Left hindlimb (tissue), 1 donor: ENCODE measurements at places on chromosomes 13 and 19.
A peak's percentile ranks its signal among the peaks of the same experiment; 100 is the strongest.

- DNase-seq = no peak
Observed at GRCh38 chr19:31139871-31140505, 209.2 kb downstream of the TSHZ3 start.

DNA sequence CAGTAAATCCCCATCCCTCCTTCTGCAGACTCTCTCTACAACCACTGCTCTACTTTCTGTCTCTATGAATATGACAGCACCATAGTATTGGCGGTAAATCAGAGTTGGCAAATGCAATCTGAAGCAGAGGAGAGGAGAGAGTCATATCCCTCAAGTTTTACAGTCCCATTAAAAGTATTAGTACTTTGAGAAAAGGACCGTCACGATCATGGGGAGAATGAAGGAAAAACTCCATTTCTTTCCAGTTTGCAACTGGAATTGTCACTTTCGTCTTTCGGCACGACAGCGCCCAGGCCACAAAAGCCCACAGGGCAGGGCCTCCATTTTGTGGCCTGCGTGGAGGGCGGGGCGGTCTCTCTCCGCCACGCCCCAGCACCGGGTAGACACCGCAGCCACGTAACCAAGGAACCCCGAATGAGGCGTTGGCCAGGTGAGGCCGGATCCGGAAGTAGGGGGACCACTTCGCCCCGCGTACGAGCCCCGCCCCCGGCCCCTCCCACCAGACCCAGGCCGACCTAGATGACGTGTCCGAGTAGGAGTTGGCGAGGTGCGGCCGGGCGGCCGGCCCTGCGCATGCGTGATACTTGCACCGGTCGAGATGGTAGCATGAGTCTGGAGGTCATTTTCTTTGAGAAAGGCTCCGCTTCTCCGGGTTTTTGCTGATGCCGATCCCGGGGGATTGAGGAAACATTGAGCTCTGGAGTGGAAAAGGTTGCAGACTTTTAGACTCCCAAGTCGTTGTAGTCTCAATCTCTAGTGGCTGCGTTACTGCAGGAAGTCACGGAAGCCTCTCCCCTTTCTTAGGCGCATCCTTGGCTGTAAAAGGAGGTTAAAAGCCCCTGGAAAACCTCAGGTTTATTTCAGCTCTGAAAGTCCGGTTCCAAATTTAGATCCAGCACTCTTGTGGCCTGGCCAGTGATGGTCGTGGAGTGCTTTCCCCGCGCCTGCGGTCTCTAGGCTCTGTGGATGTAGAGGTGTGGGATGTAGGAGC, 2.8 kb upstream of the TM9SF2 start:
- peak; percentile 99 for DNase-seq

DNA sequence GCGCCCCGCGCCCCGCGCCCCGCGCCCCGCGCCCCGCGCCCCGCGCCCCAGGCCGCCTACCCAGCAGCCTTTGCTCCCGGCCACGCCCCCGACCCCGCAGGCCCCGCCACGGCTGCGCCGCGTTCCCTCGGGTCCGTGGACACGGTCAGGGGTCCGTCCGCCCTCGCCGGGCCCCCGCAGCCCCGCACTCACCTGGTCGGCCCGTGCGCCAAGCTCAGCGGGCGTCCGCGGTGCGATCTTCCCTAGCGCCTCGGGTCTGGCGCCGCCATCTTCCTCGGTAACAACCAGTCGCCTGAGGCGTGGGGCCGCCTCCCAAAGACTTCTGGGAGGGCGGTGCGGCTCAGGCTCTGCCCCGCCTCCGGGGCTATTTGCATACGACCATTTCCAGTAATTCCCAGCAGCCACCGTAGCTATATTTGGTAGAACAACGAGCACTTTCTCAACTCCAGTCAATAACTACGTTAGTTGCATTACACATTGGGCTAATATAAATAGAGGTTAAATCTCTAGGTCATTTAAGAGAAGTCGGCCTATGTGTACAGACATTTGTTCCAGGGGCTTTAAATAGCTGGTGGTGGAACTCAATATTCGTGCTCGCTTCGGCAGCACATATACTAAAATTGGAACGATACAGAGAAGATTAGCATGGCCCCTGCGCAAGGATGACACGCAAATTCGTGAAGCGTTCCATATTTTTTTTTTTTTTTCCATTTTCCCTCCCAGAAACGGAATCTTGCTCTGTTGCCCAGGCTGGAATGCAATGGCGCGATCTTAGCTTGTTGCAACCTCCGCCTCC, at the start of the genes MED16 and RNU6-9:
TSS of gene MED16 (minus strand) at position 294 of the 796 bp plus-strand sequence. CDS start 2,056 bp downstream, outside the sequence.
TSS of gene RNU6-9 (plus strand) at position 591 of the 796 bp plus-strand sequence.
- peak; percentile 93 for DNase-seq

DNA sequence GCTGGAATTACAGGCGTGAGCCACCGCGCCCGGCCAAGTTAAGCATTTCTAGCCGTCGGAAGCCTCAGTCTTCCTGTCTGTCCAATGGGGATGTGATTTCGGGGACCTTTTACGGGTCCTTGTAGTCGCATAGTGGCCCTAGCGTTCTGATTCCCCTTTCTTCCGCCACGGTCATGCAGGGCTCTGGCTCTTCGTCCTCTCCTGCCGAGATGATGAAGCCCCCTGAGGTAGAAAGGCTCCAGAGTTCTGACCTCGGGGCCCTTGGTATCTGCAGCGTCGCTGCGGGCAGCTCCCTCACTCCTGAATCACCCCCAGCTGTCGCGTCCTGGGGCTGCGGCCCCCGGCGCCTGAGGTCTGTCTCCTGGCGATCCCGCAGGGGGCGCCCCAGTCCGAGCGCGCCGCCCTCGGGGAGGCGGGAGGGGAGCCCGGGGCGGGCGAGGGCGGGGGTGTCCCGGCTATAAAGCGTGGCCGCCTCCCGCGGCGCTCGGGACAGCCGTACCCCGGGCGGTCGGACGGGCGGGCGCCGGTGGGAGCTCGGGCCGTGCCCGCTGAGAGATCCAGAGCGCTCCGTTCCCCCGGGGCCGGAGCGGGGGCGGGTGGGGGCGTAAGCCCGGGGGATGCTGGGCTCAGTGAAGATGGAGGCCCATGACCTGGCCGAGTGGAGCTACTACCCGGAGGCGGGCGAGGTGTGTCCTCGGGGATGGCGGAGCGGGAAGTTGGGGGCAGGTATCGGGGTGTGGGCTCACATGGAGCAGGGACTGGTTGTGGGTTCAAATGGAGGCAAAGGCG, at the start of gene FOXA3:
TSS of gene FOXA3 (plus strand) at position 487 of the 789 bp plus-strand sequence. CDS start at position 618, 131 bp downstream.
- no peak for DNase-seq

GRCh38 chr19:19139876-19140229, 1.6 kb upstream of the TMEM161A start:
- DNase-seq = no peak

- no peak for DNase-seq
Observed at GRCh38 chr19:46579361-46579879, 21.7 kb upstream of the CALM3 start.

- DNase-seq = no peak
Observed at GRCh38 chr19:35329323-35329722, 336 bp downstream of the CD22 start.

DNA sequence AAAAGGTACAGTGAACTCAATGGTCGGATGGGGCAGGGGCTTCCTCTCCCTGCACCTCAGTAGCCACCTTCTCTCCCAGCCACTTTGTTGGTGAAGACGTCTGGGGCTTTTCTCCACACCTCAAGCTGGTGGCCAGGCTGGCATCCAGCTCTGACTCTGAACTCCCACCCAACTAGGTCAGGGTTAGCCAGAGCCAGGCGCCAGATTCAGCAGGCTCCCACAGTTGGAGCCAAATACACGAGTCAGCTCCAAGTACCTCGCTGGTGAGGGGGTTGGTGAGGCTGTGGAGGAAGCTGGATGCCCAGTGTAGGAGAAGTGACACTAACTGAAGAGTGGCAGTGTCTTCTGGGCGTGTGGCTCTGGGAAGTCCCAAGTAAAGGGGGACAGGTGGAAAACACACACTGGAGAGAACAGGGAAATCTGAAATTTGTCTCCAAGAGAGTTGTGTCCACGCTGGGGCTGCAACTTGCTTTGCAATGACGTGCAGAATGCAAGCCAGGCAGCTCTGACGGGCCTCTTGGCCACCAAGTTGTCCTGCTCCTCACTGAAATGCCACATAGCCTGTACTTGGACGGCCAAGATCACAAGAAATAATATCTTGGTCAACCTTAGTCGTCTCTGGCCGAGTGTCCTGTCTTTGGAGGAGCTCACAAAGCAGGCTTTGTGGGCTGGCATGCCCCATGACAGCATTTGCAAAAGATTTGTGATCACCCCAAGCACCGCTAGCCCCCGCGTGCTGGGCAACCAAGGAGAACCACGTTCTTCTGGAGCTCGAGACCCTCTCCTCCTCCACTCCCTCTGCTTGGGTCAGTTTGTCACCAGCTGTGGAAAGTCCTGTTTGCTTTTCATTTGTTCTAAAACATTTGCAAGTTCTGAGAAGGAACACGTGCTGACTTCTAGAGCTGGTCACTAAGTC, 18.1 kb downstream of the SLC7A1 start:
- DNase-seq = no peak

- DNase-seq = peak; percentile 39
Observed at GRCh38 chr13:98143601-98144026, 720 bp downstream of the FARP1 start.

DNA sequence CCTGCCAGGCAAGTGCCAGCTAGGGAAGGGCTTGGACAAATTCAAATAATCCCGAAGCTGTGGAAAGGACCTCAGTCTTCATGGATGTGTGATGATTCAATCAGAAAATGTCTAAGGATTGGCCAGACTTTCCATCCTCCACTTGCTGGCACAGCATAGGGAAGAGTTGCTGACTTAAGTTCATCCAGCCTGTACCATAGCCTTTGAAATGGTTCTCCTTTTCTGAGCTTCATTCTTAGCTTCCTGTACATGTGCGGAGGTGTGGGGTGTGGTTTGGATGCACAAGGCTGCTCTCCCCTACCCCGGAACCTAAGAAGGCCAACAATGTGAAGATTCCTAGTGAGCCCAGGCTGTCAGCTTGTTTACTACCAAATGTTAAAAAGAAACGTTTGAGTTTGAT, 959 bp upstream of the IGFL3 start:
- no peak for DNase-seq

DNA sequence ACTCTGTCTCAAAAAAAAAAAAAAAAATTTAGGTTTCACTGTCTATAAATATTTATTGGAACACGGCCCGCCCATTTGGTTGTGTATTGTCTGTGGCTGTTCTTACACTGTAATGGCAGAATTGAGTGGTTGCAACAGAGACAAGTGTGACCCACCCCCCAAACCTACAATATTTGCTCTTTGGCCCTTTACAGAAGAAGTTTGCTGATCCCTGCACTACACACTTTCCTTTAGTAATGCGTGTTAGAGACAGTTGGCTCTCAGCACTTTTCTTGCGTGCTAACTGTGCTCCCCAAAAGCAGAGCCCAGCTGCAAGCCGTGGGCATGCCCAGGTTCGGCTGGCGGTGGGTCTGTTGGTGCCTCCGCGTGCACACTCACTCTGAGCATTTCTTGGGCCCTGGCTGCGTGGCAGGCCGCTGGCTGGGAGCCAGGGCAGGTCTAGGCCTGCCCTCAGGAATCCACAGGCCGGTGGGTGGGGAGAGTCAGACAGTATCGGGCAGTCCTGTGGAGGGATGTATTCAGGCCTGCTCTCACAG, 72.6 kb downstream of the SIPA1L3 start:
- DNase-seq = no peak

GRCh38 chr13:50130123-50130946, 115.1 kb downstream of the KCNRG start:
- DNase-seq = no peak

GRCh38 chr13:110576070-110576394, 14.5 kb upstream of the RAB20 start:
- DNase-seq = no peak

DNA sequence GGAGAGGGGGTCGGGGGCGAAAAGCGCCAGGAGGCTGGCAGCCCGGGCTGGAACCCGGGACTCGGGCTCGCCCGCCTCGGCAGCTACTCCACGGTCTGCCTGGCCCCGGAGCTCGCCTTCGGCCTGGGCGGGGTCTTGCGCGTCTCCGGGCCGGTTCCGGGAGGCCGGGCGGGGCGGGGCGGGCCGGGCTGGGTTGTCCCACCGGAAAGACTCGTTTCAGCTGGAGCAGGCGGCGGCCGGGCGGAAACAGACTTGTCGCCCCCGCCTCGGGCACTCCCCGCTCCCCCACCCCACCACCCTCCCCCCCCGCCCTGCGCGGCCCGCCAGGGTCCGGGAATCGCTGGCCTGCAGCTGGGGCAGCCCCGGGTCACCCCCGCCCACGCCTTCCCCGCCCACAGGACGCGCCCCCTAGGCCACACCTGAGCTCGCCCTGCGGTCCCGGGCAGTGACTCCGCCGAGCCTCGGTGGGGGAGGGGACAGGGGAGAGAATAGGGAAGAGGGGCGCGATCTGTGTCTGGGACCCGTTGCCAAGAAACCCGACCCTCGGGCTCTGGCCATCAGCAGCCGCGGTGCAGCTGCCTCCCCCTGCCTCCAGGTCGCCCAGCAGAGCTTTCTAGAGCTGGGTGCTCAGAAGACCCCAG, 109.4 kb downstream of the KCTD15 start:
- DNase-seq = peak; percentile 77

DNA sequence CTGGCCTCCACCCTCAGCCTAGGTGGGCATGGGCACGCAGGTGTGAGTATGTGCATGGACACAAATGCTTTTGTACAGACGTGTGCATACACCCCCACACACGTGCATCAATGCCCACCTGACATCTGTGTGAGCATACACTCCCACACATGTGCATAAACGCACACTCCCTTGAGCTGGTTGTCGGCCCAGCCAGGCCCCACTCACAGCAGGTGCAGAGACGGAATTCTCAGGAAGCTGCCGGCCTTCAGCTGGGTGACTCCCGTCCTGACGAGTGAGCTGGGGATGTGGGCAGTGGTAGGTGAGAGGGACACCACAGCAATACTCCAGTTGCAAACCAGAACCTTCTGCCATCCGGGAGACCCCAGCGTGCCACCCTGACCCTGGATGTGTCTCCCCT, 1.0 kb downstream of the LGI4 start:
- DNase-seq = no peak

DNA sequence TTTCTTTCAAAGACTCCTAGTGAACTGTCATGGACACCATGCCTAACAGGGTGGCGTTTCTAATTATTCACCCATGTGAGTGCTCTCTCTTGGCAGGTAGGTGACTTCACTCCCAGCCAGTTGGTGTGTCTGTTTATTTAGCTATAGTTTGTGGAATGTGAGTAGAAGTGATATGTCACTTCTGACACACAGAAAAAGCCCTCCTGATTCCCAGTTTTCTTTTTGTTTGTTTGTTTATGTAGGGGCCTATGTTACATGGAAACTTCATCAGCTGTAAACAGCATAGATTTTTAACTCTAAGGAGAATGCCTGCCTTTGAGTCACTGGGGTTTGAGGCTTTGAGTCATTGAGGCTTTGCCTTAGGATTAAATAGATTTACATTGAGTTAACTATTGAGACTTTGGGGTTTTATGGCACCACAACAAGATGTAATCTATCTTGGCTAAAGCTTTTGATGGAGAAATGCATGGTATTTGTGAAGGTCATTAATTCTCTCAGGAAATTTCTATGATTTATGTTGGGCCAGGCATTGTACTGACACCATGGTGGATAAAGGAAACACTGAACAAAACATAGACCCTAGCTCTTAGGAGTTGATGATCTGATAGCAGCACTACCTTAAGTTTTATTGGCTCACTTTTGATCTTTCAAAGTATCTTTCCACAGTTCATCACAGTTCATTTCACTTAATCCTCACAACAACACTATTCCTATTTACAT, 45.3 kb downstream of the UFM1 start:
- no peak for DNase-seq
